ENCODE measurements at places on chromosomes 13 and 19.

- DNase-seq, result no peak
Observed at GRCh38 chr19:17748884-17749638, 2.2 kb upstream of the FCHO1 start.

DNA sequence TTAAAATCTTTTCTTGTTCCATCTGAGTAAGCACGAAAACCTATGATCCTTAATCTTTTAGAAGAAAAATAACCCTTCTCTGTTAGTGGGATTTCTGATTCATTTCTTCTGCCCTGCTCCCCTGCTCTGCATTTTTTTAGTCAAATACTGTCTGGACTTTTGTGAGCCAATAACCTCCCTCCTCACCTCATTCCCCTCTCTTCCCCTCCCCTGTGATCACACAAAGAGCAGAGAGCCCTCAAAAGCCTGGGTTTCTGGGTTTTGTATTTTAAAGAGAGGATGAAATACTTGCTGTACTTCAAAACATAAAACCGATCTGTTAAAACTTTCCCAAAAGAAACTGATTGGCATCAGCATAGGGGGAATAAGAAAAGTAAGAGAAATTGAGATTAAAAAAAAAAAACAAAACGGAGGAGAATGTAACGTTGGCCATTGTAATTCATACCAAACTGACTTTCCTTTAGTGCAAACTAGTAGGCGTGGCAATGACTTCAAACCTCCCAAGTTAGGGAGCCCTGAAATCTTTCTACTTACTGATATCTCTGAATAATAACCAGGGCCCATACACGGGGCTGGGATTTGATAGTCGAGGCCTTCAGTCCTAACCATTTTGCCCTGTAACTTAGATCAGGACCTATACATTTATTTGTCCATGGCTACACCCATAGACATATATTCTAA, 232.9 kb downstream of the TM9SF2 start:
- DNase-seq, result no peak

DNA sequence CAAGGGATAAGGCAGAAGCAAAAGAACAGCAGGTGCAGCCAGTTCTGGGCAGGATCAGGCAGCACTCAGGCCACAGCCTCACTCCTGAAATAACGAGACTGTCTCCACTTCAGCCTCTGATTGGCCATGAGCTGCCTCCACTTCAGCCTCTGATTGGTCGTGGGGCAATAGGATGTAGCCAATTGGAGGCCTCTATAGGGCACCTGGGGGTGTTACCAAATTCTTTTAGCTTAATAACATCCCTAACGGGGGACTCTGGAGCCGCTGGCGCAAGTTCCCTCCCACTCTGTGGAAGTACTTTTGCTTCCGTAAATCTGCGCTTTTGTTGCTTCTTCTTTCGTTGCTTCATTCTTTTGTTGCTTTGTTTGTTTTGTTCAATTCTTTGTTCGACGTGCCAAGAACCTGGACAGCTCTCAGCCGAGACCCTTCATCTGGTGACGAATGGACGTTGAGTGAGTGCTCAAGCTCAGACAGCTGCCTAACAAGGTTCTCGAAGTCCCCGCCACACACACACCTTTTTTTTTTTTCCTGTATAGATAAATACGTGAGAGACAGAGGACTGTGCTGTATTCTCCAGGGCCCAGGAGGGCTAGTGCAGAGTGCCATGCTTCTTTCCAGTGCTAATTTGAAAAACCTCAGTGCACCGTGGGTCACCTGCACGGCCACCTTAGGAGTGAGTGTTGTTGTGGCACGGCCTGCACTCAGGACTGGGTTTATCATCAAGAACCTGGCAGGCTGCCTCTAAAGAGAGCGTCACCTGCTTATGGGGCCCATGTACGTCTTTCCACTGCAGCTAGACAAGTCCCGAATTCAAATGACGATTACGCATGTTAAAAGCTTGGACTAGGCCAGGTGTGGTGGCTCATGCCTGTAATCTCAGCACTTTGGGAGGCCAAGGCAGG, 32.0 kb upstream of the TUBGCP3 start:
- DNase-seq, result no peak

- DNase-seq, result peak; percentile 62
Observed at GRCh38 chr19:18519962-18520847, 1.7 kb downstream of the ELL start.
